ENCODE measurements at places on chromosomes 1 and 21. TPM values are rescaled to one million over a fixed set of nuclear protein-coding genes. Genes with fewer than 3 reads are reported as not detected.

PADI1 gene
- 0.32 TPM for polyA plus RNA-seq

RNU1-4 gene
- not detected for polyA plus RNA-seq

CD2 gene
- not detected for polyA plus RNA-seq

S100A3 gene
- polyA plus RNA-seq, result 46.1 TPM

KRTAP12-2 gene
- polyA plus RNA-seq, result not detected

SOAT1 gene
- 18.2 TPM for polyA plus RNA-seq
